ENCODE measurements at places on chromosomes 16 and 17. TPM values are rescaled to one million over a fixed set of nuclear protein-coding genes. Genes with fewer than 3 reads are reported as not detected.

The RNF40 gene
- 120 TPM for polyA plus RNA-seq

The TBC1D3G gene
- not detected for polyA plus RNA-seq

The PDP2 gene
- polyA plus RNA-seq = 13.0 TPM

The MAP2K6 gene
- polyA plus RNA-seq = 24.5 TPM

The CLCN7 gene
- 68.6 TPM for polyA plus RNA-seq

The EPOP gene
- polyA plus RNA-seq = 1.6 TPM

All from left renal pelvis (tissue), 4 donors.